ENCODE measurements at places on chromosomes 7 and 10.

DNA sequence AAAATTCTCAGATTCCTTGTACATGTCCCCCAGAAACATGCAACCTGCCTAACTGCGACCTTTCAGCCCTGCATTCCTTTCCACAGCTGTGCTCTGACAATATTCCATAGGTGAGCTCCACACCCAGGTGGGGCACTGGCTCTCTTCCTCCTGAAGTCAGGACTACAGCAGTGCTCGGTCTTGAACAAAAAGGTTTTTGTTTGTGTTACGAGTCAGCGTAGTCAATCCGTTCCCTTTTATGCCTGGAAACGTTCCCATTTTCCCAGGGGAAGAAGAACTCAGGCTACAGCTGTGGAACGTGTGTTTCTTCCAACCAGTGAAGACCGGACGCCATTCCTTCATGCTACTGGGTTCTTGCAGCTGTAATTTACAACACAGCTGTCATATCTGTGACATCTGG is 52.4 kb upstream of the PFKP start:
- no peak for DNase-seq

DNA sequence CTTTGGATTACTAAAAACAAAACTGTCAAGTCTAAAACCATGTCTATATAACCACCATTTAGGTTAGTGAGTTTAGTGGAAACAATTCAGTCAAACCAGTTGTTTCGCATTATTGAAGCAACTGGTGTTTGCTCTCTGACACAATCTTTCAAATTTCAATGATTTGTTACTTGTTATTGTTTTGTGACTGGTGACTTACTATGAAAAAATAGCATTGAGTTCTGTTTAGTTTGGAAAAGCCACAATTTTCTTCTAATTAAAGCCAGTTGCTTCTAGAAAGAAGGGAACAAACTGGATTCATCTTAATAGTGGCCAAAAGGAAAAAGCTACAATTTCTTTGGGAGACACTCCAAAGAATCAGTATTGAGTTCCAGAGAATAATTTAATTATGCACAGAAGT is 30.4 kb downstream of the LAMB4 start:
- no peak for DNase-seq

DNA sequence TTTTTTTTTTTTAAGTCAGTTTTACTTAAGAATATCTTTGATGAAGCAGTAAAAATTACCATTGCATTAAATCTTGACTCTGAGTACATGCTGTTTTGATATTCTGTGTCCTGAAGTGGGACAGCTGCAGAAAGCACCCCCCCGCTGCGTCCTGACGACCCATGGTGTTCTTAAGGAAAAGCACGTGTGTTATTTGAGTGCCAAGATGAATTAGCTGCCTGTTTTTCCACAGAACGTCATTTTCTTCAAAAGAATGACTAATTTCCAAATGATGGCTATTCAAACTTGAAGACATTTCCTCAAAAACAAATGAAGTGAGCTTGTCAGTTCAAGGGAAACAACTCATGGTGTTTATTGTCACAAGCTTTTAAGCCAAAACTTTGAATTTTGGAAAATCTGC is 45.9 kb downstream of the CREM start:
- DNase-seq = no peak

DNA sequence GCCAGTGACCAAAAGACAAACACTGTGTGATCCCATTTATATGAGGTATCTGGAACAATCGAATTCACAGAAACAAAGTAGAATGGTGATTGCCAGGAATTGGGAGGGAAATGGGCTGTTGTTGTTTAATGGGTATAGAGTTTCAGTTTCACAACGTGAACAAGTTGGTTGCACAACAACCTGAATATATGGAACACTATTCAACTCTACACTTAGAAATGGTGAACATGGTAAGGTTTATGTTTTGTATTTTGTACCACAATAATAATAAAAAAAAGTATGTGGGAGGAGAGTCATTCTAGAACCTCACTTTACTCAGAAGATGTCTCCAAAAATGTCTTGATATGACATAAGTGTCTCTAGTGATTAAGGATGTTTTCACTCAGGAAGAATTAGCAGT is 85.2 kb upstream of the SGCE start:
- no peak for DNase-seq

DNA sequence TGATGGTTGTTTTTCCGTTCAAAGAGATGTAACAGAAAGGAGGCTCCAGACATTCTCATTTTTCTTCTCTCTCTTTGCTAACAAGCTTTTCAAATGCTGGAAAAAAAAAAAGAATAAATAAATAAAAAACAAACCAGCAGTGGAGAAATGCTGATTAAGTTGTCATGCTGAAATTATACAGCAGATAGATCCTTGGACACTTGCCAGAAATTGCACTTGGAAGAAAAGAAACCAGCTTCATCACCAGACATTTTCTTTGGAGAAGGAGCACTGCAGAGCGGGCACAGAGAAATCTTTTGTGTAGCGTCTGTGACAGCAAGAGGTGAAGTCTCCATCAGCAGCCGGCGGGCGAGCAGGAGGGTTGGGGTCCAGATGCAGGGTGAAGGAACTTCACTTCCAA is 55.8 kb downstream of the CLRN3 start:
- DNase-seq = no peak

GRCh38 chr7:96786998-96787395 is 77.4 kb upstream of the SEM1 start:
- DNase-seq = no peak

DNA sequence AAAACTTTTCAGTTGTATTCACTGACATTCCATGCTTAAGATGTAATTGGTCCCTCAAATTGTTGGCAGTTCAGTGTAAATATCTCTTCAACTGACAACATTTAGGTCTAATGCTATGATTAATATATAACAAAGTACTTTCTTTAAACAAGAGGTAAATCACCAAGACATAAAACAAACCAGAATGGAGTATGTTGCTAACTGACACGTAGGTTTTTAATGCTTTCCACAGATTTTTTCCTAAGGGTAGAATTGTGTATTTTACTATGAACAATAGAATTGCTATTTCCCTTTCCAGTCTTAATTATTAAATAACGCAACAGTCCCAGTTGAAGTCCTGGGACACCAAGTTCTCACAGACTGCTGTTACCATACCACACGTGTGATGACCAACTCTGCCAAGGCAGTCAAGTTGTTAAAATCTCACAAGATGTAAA is 4.1 kb downstream of the JCAD start:
- DNase-seq = no peak

- DNase-seq = no peak
Measured at GRCh38 chr10:88540351-88540750, 42.8 kb downstream of the RNLS start.
